ENCODE measurements at places on chromosomes 4 and X. TPM values are rescaled to one million over a fixed set of nuclear protein-coding genes. Genes with fewer than 3 reads are reported as not detected.
A peak's percentile ranks its signal among the peaks of the same experiment; 100 is the strongest.

GRCh38 chr4:110622841-110623717, at the start of gene PITX2:
TSS of gene PITX2 (minus strand) at chr4:110623077. CDS start at chr4:110622460, 617 bp downstream.
- peak; percentile 89 for DNase-seq
- H3K27me3 ChIP-seq, result no peaks in the 10 kb centered on the region
- H3K36me3 ChIP-seq, result no peaks in the 10 kb centered on the region
- peak within 1 kb of the TSS; percentile 37 for H3K4me3 ChIP-seq

The RADX gene
- 7.4 TPM for total RNA-seq

GRCh38 chr4:104747635-104748034, 252.9 kb upstream of the CXXC4 start:
- no peak overlapping the region for H3K27ac ChIP-seq
- H3K36me3 ChIP-seq, result no peaks in the 10 kb centered on the region
- no peaks in the 10 kb centered on the region for H3K27me3 ChIP-seq
- no peak for DNase-seq
- H3K4me1 ChIP-seq, result peaks cover 3% of the 10 kb centered on the region

- H3K4me3 ChIP-seq, result no peak overlapping the region
- no peaks in the 10 kb centered on the region for H3K27me3 ChIP-seq
- no peaks in the 10 kb centered on the region for H3K36me3 ChIP-seq
These were observed 148.6 kb downstream of the GC start for GRCh38 chr4:71635139-71635748.

GRCh38 chrX:57451426-57452020, 140.3 kb upstream of the ZXDB start:
- H3K4me1 ChIP-seq, result no peaks in the 10 kb centered on the region
- H3K36me3 ChIP-seq, result no peaks in the 10 kb centered on the region
- H3K27ac ChIP-seq, result no peak overlapping the region
- H3K4me3 ChIP-seq, result no peak overlapping the region
- no peaks in the 10 kb centered on the region for H3K27me3 ChIP-seq
- no peak for DNase-seq

DNA sequence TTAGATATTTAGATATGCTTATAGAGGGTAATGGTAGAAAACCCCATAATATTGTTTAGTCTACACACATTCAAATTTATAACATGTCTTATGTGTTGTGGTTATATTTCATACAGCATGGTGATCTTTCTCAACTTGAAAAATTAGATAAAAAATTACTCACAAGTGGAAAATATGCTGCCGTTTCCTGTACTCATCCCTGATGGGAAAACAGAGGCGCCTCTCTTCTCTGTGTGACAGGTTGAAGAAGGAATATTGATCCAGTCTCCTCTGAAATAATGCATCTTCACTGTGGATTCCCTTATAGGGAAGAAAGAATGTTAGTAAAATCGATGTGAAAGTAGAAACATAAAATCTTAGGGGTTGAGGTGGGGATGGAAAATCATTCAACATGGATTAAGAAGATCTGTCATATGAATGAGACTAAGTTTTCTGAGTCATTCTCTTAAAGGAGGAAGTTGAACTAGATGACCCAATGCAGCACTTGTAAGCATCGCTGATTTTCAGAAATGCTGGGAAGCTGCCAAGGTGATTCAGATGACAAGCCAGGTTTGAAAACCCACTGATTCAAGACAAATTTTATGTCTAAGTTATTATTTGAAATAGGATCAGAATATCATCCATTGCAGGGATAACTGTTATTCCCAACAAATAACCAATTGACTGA, 70.7 kb downstream of the ANKRD50 start:
- no peaks in the 10 kb centered on the region for H3K27me3 ChIP-seq
- no peak for DNase-seq
- H3K4me1 ChIP-seq, result no peaks in the 10 kb centered on the region
- no peaks in the 10 kb centered on the region for H3K36me3 ChIP-seq

The HSFX3 gene
- 8.7 TPM for total RNA-seq

The CXorf49 gene
- 19.1 TPM for total RNA-seq
